ENCODE measurements at places on chromosomes 1 and 21.

GRCh38 chr1:30820299-30820698, 62.7 kb upstream of the LAPTM5 start:
- no peak for DNase-seq

DNA sequence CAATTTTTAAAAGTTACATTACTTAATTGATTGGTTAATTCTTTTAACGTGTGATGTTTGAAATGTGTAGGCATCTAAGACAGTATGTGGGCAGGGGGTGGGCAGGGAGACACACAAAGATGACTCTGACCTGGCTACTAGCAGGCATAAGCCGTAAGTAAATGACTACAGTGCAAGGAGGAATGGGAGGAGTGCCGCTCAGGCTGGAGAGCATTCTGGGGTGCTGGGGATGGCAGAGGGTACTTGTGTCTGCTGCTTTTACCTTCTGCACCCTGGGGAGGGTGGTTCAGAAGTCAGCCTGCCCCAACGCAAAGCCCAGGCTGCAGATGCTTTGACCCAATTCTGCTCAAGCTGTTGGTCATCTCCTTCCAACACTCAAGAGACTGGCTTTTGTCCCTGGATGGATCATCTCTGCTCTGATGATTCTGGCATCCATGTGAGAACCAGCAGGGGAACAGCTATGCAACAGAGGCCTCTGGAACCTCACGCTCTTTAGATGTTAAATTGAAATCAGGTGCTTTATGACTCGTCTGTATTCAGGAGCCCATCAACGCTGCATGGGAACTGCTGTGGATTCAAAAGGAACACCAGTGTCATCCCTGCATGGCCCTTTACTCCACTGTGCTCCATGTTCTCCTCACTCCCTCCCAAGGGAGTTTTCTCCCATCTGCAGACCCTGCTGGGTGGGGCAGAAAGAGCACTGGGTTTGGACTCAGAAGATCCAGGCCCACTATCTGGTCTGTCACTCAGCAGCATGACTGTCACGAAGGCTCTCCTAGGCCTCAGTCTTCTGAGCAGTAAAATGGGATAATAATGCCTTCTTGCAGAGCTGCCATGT, 78.8 kb downstream of the FAM78B start:
- no peak for DNase-seq

DNA sequence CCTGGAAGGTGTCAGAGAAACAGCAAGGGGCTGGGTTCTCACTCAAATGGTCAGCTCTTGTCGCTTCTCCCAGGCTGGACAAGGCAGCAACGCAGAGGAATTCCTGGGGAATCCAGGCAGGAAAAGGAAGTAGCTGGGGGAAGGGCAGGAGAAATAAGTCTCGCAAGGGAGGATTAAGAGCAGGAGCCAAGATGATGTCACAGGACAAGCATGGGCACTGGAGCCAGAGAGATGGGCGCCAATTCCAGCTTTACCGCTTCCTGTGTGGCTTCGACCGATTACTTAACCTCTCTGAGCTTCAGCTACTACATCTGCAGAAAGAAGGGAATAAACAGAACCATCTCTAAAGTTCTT, 70.5 kb downstream of the SSBP3 start:
- DNase-seq: no peak

DNA sequence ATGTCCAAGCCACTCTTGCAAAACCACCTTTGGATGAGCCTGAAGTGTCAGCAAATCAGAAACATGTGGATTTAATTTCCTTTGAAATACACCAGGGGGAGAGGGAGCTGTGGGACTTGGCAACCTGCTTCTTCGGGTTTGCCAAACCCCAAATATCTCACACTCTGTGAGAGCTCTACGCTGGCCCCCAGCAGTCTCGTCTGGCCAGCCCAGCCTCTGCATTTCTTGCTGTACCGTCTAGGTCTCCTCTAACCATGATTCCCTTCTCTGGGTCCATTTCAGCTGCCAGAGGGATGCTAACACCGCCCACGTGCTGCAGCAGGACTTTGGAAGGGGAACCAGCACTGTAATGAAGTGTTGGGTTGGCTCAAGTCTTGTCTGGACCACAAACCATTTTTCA, 114.6 kb downstream of the MRPS6 start:
- DNase-seq: no peak

- no peak for DNase-seq
These were observed 22.6 kb downstream of the RCAN1 start for GRCh38 chr21:34592120-34592955.
